ENCODE measurements at places on chromosomes 2 and 18.

GRCh38 chr2:64678771-64679590 lies 25.3 kb upstream of the SERTAD2 start:
- no peak for DNase-seq

DNA sequence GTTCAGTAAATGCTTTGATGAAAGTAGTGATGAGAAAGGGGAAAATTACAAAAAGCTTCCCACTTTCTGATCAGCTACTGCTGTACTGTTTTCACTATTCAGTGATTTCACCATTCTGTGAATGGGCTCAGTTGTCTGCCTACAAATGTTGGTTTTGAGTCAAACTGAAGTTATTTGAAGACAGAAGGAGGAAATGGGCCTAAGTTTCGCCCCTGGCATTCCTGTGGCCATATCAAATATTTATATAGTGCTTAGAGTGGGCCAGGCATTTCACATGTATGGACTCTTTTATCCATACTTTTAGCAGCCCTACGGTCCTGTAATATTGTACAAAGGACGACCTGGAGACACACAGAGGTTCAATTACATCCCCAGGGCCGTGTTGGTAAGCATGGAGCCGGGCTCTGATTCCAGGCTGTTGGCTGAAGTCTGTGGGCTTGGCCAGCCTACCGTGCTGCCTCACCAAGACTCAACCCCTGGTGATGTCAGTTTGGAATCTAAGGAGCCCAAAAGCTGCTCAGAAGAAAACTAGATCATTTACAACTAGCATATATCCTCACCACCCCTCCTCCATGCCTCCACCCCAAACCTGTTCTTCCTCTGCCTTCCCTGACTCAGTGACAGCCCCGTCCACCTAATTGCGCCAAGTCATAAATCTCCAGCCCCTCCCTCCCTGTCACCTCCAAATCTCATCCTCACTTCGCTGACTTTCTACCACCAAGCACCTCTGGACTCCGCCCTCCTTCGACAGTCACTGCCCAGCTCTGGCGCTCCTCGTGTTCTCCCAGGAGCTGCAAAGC lies 10.1 kb upstream of the GRHL1 start:
- DNase-seq: peak; percentile 73

DNA sequence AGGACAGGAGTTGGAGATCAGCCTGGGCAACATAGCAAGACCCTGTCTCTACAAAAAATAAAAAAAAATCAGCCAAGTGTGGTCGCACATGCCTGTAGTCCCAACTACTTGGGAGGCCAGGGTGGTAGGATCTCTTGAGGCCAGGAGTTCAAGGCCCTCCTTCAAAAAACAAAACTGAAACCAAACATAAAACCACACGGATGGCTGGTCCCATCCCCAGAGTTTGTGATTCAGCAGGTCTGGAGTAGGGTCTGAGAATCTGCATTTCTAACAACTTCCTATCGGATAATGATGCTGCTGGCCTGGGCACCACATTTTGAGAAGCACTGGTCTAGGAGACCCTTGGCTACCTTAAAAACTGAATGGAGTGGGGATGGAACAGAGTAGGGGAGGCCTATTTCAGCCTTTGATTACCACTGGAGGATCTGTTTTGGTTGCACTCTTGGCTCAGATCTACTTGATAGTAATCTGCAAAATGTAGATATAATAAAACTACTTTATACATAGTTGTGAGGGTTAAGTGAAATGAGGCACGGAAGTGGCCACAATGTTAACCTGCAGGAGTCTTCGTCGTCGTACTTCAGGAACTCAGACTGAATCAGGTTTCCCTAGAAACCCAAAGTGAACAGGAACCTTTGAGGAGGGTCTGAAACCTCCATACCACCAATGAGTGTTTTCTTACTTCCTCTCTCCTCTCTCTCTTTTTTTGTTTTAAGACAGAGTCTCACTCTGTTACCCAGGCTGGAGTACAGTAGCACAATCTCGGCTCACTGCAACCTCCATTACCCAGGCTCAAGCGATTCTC lies 25.5 kb upstream of the NFE2L2 start:
- no peak for DNase-seq

- DNase-seq: no peak
Measured at GRCh38 chr2:191991442-191991841, 144.6 kb upstream of the CAVIN2 start.

DNA sequence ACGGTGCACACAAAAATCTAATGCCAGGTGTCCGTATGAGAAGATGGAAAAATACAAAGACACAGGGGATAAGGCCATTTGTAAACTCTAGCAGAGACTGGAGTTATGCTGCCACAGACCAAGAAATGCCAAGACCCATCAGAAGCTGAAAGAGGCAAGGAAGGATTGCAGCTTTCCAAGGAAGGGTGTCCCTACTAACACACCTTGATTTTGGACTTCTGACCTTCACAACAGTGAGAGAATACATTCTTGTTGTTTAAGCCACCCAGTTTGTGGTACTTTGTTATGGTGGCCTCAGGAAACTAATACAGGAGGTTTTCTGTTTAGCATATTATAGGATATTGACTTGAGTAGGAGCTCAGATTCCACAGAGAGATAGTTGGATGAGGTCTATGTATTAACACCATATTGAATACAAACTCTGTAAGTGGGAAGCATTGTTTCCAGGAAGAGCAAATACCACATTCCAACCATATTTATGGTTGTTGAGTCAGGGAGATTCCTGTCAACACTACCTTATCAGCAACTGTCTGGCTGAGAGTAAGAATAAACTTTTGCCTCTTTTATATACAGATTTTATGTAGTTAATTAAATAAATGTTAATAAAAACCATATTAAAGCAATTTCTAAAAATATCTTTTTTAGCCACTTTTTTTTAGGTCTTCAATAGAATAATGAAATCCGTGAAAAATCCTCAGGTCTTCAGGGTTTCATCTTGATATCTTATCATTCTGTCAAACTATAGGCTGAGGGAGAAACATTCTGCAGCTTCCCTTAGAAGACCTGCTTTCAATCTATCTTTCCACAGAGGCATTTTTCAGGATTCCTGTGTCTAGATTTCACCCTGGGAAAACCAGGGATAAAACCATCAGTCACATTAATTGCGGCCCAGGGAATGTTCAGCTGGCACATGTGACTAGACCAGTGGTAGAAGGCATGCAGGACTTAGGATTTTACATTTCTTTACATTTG lies 35.4 kb upstream of the HNMT start:
- DNase-seq: peak; percentile 63

DNA sequence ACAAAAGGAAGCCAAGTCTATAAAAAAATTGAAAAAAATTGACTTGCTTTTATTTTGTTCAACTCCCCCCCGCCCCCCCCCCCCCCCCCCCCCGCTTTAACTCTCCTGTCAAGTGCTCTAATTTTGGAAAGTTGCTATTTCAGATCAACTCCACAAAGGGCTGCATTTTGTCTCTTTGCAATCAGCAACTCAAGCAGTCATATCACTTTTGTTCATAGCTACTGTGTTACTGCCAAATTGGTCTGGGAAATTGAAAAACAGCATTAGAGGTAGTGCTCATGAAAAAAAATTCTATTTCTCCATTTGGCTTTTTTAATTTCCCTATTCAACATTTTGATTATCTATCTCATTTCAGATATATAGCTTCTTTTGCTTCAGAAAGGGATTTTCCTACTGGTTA lies 531.8 kb downstream of the LRP1B start:
- no peak for DNase-seq

DNA sequence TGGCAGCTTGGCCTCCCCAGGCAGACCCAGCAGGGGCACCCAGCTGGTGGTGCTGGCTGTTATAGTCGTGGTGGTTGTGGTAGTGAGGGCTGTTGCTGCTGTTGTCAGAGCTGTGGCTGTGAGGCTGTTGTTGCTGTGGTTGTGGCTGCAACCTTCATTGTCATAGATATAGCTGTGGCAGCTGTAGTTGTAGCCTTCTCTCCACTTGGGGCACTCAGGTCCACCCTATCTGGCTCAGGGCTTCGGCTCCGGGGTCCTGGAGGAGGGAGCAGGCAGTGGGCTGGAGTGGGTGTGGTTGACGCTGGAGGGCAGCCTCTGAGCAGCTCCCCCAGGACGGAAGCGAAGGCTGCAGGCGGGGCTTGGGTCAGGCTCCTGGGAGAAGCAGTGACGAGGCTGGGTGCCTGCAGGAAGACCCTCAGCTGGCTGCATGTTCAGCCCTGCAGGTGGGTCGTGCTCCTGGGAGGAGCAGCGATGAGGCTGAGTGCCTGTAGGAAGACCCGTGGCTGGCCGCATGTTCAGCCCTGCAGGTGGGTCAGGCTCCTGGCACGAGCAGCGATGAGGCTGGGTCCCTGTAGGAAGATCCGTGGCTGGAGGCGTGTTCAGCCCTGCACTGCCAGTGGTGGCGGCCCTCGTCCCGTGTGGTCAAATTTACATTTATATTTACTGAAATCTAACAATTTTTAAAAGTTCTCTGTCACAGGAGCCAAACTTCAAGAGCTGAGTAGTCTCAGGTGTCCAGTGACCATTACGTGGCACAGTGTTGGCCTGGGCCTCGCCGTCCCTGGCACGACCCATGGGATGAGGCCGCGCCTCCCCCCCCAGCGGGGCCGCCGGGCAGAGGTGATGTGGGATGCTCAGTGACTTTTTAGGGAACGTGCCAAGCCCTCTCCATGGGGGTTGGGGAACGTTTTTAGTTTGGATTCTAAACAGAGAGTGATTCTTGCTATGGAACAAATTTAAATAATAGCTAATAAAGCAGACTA lies 79.2 kb upstream of the PXDN start:
- DNase-seq: no peak

DNA sequence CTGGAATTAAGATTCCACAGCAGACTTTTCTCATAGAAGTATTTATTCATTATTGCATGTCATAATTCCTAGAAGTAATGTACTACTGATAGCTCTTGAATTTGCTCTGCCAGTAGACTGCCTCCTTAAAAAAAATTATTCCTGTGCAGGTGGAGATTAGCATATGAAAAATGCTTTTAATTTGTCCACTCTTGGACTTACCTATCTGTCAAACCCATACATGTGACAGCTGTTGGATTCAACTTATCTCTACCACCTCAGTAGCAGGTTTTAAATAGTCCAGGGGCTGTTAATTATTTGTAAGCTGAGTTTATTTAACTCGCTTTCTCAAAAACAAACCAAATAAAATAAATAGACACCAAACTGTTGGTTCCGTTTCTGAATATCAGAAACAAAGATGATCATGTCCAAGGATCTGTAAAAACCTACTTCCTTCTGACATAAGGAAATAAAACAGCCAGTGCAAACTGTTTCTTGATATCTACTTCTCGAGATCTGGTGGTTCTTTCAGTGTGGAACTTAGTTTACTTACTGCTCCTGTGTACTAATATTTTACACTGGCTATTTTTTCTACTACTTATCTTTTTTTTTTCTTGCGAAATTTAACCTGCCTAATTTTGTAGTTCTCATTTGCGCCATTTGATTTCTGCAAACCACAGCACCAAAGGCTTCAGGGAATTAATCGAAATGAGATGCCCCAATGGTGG lies 44.2 kb downstream of the ZEB2 start:
- DNase-seq: no peak

- no peak for DNase-seq
Measured at GRCh38 chr2:106095478-106096298, 98.4 kb downstream of the UXS1 start.

DNA sequence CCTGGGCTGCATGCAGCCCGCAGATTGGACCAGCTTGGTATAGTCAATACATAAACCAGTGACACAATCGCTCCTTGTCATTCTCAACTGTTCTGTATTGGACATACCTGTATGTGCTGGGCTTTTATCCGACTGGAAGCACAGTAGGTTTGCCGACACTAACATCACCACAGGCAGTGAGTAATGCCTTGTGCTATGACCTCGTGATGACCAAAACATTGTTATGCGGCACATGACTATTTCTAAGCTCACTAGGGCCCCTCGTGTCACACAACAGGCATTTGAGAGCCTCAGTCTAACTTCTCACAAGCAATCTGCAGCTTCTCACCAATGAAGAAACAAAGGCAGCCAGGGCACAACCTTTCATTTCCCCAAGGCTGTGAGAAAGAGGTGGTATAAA lies 320.8 kb downstream of the AFF3 start:
- peak; percentile 97 for DNase-seq

- no peak for DNase-seq
Measured at GRCh38 chr2:234958746-234959395, 7.1 kb downstream of the SH3BP4 start.

GRCh38 chr2:193869564-193869963 lies 1674.8 kb upstream of the TMEFF2 start:
- peak; percentile 17 for DNase-seq

GRCh38 chr2:2112416-2113105 lies 218.5 kb downstream of the MYT1L start:
- no peak for DNase-seq

DNA sequence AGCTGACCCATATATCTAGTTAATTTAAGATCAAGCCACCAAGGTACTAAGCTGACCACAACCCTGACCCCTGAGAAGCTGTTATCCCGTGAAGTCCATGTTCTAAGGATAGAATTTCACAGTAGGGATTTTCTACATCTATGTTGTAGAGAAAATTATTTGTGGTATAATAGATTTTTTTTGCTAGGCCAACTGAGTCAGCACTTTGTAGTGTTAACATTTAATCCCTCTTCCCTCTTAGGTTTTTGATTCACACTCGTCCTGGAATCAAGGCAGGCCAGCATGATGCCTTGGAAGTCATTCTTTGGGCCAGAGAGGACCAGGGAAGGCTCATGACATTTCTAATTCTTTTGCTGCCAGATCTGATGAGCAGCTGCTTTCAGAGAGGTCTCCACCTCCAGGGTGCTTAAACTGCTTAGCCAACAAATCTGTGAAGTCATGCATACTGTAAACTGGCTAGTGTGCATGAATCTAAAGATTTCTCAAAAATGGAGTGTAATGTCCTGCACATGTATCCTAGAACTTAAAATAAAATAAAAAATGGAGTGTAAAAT lies 102.5 kb downstream of the RBM43 start:
- DNase-seq: no peak

DNA sequence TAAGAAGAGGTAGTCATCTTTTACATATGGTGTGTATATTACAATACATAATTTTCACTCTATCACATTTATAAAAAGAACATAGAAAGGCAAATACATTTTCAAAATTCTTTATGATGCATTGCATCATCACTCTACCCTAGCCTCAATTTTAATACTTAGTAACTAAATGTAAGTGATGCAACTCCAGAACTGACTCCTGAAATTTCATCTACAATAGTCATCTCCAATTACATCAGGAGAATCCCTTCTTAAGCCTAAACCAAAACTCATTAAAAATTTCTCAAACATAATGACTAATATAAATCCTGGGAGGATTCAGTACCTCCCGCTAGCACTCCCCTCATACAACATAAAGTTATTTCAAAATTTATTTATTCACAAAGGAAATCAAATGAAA lies 15.9 kb downstream of the TMX3 start:
- peak; percentile 51 for DNase-seq

DNA sequence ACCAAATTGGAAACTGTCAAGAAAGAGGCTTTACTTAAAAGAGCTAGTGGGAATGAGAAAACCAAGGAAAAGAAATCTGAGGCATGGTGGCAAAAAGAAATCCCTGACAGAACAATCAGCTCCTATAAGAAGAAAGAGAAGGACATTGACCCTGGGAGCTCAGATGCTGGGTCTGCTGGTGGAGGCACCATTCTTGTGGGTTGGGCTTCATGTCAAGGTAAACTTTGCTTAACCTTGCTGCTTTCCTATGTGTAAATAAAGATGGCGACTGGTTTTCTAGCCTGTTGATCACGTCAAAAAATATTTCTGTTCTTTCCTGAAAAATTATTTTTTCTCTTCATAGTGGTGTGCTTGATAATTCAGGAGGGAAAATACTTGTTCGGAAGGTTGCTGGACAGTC lies 58.1 kb downstream of the VIT start:
- DNase-seq: no peak

All from ELR (cell line).